ENCODE measurements at places on chromosomes 12 and 14.
A peak's percentile ranks its signal among the peaks of the same experiment; 100 is the strongest.

GRCh38 chr12:93025145-93026103 is 96.3 kb upstream of the EEA1 start:
- DNase-seq = no peak

DNA sequence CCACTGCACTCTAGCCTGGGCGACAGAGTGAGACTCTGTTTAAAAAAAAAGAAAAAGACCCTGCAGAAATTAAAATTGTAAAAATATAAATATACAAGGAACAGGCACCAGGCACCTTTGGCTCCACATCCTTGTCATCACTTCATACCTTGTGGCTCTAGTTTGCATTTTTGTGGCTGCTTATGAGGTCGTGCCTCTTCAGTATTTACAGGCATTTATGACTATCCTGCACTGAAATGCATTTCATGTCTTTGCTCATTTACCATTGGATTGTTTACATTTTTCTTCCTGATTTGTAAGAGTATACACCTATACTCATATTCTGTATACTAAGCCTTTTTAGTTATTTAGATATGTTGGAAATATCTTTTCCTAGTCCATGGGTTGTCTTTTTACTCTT is 20.1 kb downstream of the BICD1 start:
- DNase-seq = no peak

DNA sequence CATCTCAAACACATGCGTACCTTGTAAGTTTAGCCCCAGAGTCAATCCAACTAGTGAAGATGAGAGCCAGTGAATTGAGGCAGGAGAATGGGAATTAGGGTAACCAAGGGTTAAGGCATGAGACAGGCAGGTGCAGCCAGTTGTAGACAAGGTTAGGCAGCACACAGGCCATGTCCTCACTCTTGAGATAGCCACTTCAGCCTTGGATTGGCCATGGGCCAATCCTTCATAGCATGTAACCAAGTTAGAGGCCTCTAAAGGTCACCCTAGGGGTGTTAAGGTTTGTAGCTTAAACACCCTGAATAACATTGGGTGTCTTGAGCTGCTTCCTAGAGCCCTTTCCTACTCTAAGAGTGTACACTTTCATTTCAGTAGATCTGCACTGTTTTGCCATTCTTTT is 208.2 kb upstream of the RBM19 start:
- no peak for DNase-seq

GRCh38 chr12:42686514-42687172 is 97.1 kb upstream of the PRICKLE1 start:
- DNase-seq = no peak

DNA sequence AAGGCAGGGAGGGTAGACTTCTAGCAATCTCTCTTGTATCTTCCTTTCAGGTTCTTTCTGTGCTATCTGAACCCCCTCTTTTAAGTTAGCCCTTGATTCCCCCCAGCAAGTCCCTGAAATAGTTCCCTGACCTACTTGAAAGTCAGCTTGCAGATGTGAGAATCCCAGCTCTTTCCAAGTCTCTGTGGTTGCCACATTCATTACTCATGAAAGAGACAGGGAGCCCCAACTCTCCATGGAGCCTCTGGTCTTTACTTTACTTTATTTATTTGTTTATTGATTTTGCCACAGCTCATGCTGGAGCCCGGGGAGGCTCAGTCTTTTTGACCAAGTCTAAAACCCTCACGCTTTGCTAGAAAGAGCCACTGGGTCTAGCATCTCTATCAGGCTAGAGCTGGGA is 193.6 kb upstream of the FAR2 start:
- DNase-seq = no peak

GRCh38 chr14:29321646-29322045 is 555.1 kb downstream of the FOXG1 start:
- no peak for DNase-seq

DNA sequence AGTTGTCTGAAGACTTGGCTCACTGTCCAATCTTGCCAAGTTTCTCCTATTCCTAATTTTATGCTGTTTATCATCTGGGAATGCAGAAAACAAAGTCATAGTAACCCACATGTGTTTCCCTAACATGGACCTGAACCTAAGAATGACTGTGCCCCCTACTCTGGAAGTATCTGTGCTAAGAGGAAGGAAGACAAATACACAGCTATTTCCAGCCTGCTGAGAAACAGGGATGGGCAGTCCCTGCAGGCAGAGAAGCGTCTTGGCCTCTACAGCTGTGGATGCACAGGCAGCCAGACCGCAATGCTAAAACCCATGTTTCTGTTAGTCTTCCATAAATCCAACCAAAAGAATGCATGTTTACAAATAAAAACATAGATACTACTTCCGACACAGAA is 56.2 kb downstream of the DUSP16 start:
- DNase-seq = no peak

GRCh38 chr14:51317373-51317772 is 77.3 kb downstream of the TMX1 start:
- no peak for DNase-seq

GRCh38 chr14:79661752-79662151 is 549.6 kb downstream of the DIO2 start:
- DNase-seq = no peak

GRCh38 chr12:132423251-132423819 is 66.6 kb upstream of the FBRSL1 start:
- DNase-seq = no peak

- peak; percentile 74 for DNase-seq
These were observed 137.0 kb upstream of the LMNTD1 start for GRCh38 chr12:25689996-25690501.

- DNase-seq = no peak
These were observed 21.0 kb downstream of the BTG1 start for GRCh38 chr12:92124689-92125029.

GRCh38 chr12:18939051-18939450 is 190.5 kb upstream of the PLEKHA5 start:
- no peak for DNase-seq

DNA sequence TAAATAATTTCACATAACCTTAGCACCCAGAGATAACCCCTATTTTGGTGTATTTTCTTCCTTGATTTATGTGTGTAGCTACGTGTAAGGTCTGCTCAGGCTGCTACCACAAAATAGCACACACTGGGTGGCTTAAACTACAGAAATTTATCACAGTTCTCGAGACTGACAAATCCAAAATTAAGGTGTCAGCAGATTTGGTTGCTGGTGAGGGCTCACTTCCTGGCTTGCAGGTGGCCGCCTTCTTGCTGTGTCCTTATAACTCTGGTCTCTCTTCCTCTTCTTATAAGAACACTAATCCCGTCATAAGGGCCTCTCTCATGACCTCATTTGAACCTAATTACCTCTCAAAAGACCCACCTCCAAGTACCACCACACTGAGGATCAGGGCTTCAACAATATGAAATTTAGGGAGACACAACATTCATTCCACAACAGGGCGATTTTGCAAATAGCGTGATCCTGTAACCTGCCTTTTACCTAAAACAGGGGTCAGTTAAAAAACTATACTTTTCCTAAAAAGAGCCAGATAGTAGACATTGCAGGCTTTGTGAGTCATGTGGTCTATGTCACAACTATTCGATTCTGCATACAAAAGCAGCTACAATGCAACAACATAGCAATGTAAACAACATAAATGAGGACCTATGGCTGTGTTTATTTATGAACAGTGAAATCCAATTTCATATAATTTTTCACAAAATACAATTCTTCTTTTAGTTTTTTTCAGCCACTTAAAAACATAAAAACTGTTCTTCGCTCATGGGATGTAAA is 371.7 kb downstream of the DPF3 start:
- no peak for DNase-seq

GRCh38 chr12:47767216-47767724 is 5.8 kb upstream of the SLC48A1 start:
- no peak for DNase-seq

DNA sequence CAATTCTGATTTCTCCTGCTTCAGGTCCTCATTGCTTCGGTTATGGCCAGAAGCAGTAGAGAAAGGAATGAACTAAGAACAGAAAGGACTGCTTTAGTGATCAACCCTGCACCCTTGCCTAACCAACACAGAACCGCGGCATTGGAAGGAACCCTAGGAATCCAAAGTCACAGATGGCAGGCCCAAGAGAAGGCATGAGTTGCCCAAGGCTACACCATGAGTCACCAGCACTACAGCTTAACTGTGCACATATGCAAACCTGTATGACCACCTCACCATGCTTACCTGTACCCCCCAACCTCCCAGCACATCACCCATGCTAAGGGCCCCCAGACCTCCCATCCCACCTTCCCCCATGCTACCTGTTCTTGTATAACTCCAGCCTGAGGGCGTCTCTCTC is 25.9 kb upstream of the BLTP3B start:
- DNase-seq = no peak

GRCh38 chr12:113184900-113185179 is 438 bp downstream of the DDX54 start:
- peak; percentile 94 for DNase-seq

DNA sequence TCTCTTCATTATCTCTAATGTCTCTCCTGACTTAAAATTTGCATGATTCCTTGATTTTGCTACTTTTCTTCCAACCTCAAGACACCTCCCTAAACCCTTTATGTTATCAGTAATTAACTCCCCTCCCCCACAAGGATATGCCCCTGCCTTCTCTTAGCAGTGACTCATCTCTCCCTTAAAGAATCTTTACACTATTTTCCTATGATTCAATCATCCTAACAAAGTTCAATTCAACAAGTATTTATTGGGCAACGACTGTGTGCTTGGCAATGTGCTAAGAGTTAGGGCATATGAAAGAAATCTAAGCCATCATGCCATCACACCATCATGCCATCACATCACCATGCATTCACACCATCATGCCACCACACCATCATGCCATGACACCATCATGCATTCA is 80.1 kb downstream of the ANO2 start:
- DNase-seq = no peak

GRCh38 chr14:101624536-101624935 is 63.2 kb downstream of the DIO3 start:
- DNase-seq = no peak

- DNase-seq = no peak
These were observed 5.7 kb downstream of the TPCN1 start for GRCh38 chr12:113226696-113227568.

DNA sequence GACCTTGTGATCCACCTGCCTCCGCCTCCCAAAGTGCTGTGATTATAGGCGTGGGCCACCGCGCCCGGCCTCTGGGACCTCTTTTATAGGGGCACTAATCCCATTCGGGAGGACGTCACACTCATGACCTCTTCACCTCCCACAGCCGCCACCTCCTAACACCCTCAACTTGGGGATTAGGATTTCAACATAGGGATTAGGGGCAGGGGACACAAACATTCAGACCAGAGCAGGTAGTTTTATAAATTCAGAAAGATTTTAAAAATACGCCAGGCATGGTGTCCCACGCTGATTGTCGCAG is 49.4 kb downstream of the TPCN1 start:
- DNase-seq = peak; percentile 56

DNA sequence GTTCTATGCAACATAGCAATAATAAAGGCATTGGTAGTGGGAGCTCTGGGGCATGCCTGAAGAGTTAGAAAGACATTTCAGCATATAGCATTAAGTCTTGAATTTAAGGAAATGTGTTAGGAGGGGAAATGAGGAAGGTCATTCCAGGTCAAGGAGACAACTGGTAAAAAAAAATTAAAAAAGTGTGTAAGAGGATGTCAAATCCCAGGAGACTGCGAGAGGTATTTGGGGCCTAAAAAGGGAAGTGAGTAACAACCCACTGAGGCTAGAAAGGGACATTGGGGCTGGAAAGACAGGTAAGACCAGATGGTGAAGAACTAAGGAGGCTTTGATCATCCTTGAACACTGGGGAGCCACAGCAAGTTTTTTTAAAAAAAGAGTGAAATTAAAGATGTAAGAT is 152.9 kb downstream of the SLC25A21 start:
- no peak for DNase-seq

All from upper lobe of right lung (tissue), 1 donor.